Fibroblast of lung (primary cell): ENCODE measurements at places on chromosomes 4 and X.

- DNase-seq, result peak; percentile 19
Observed at GRCh38 chrX:4547213-4547836, 833.9 kb upstream of the PRKX start.

GRCh38 chrX:23732704-23733103, 10.4 kb downstream of the ACOT9 start:
- no peak for DNase-seq

- no peak for DNase-seq
Observed at GRCh38 chr4:16992566-16993225, 94.3 kb upstream of the LDB2 start.

- DNase-seq, result no peak
Observed at GRCh38 chr4:9920029-9920428, 101.3 kb downstream of the SLC2A9 start.

DNA sequence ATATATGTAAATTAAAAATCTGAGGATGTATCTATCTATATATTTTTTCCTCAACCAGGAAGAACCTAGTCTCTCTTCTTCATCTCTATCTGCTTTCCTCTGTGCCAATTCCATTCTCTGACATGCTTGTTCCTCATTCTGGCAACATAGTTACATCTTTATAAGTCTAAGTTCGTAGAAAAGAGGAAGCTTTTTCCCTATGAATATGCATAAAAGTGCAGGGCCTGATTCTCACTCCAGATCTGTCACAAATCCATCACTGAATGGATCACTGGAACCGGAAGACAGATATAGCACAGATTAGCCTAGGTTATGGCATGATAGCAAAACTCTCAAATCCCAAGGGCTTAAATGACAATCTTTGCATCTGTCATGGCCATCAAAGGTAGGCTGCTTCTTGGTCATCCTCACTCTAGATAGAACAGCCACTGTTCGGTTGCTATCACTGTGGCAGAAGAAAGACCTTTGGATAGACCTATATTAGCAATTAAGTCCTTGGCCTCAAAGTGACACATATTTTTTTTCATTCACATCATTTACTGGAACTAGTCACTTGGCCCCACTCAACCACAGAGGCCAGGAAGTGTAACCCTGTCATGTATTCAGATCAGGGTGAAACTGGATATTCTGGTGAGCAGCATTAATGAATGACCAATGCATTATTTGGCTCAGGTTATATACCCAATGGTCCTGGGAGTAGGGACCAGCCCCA, 22.2 kb downstream of the DTHD1 start:
- DNase-seq, result no peak

DNA sequence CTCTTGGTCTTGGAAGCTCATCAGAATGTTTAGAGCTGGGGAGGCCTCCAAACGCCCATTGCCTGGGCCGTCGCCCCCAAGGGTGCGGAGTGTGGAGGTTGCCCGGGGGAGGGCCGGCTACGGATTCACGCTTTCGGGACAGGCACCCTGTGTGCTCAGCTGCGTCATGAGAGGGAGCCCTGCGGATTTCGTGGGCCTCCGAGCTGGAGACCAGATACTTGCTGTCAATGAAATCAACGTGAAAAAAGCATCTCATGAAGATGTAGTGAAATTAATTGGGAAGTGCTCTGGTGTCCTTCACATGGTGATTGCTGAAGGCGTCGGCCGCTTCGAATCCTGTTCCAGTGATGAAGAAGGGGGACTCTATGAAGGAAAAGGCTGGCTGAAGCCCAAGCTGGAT, 23.3 kb downstream of the RGS12 start:
- no peak for DNase-seq

GRCh38 chr4:14868426-14869395, 133.6 kb upstream of the CPEB2 start:
- no peak for DNase-seq

- DNase-seq, result no peak
Observed at GRCh38 chr4:98506462-98507132, 151.8 kb downstream of the TSPAN5 start.
